Activated CD4-positive, alpha-beta T cell treated with anti-CD3 and anti-CD28 coated beads for 24 hours (primary cell): ENCODE measurements at places on chromosomes 3 and 15.

- DNase-seq: no peak
Observed at GRCh38 chr3:9067352-9067975, 104.2 kb upstream of the RAD18 start.

GRCh38 chr3:1251282-1252060, 158.6 kb downstream of the CNTN6 start:
- no peak for DNase-seq

- no peak for DNase-seq
Observed at GRCh38 chr15:73654659-73655058, 21.5 kb upstream of the NPTN start.

- no peak for DNase-seq
Observed at GRCh38 chr15:45670091-45670490, 35.3 kb downstream of the SQOR start.

GRCh38 chr3:61008153-61008997, 242.9 kb downstream of the FHIT start:
- DNase-seq: no peak

GRCh38 chr3:27174530-27174929, 194.7 kb downstream of the NEK10 start:
- no peak for DNase-seq

DNA sequence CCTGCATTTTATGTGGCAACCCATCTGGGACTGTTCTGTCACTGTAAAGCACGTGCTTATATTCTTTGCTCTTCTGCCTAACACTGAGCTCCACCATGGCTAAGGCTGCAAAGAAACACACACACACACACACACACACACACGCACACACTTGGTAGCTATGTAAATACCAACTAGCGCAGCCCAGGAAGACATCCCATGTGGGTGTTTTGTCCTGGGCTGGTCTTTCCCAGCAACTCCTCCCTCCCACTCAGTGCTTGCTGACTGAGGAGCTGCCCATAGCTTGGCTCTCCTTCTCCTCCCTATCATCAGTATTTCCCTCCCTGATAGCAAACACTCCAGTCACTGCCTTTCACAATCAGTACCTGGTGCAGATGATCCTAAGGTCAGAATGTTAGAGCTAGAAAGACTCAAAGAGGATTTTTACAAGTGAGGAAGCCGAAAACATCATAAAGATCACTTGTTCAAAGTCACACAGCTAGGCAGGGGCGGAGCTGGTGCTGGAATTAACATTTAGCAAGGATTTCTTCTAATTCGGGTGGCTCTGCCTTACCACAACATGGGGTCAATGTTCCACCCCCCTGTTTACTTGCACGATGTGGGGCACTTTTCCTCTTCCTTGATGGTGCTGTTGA, 377.1 kb upstream of the TBL1XR1 start:
- no peak for DNase-seq

- DNase-seq: no peak
Observed at GRCh38 chr3:45026957-45027356, 854 bp downstream of the CLEC3B start.

DNA sequence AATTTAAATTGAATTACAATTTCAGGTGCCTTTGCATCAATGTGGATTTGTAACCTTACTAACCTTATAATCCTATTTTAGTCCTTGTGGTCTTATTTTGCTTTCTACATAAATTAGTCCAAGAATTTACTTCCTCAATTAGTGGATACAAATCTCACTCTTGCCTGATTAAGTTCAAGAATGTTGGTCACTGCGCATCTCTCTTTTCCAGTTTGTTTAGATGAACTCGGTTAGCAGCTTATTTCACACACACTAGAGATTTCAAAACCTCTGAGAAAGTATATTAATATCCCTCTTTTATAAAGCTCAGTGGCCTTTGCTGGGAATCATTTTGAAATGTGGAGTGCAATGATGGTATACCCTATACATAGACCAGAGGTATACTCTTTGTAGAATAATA, 243.4 kb downstream of the DTWD1 start:
- DNase-seq: no peak

GRCh38 chr3:48415251-48415953, 14.5 kb downstream of the PLXNB1 start:
- no peak for DNase-seq

GRCh38 chr3:185508335-185508991, 9.6 kb upstream of the TMEM41A start:
- DNase-seq: no peak

GRCh38 chr15:92903631-92903965, 3.5 kb downstream of the CHD2 start:
- no peak for DNase-seq

GRCh38 chr15:52540374-52541012, 11.8 kb upstream of the MYO5A start:
- DNase-seq: no peak

DNA sequence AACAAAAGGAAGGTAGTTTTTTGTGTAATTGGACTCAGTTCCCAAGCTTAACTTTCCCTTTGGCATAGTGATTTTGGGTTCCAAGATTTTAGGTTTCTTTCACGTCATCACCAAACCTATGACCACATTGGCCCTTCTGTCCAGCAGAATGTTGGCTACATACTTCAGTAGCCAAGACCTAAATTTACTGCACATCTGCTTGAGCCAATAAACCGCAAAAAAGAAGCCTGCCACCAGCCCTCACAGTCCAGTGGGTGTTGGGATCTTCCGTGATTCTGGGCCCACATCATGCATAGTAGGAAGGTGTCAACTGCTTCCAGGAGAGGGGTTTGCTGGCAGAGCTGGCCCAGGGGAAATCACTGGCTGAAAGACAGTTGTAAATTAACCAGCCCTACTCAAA, 57.6 kb upstream of the LIPC start:
- DNase-seq: no peak

GRCh38 chr3:117473981-117474538, 764.5 kb downstream of the TUSC7 start:
- no peak for DNase-seq

DNA sequence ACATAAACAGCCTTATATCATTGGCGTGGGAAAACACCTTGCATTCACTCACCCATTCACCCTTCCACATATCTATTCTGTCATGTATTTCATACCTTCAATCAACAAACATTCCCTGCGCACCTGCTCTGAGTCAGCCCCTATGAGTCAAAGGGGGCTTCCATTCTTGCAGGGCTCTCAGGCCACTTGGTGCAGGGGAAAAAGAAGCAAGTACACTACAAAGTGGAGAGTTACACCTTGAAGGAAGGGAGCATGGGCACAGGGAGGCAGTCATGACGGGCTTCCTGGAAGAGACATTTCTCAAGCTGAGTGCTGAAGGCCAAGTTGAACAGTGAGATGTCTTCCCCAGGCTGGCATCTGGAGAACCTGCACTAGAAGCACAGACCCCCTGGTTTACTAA, 4.6 kb upstream of the AMOTL2 start:
- DNase-seq: no peak

GRCh38 chr3:46422617-46423016, 15.6 kb downstream of the CCRL2 start:
- DNase-seq: no peak

- no peak for DNase-seq
Observed at GRCh38 chr3:179811321-179812095, 158.7 kb downstream of the USP13 start.
